ENCODE measurements at places on chromosomes 7 and 10.

DNA sequence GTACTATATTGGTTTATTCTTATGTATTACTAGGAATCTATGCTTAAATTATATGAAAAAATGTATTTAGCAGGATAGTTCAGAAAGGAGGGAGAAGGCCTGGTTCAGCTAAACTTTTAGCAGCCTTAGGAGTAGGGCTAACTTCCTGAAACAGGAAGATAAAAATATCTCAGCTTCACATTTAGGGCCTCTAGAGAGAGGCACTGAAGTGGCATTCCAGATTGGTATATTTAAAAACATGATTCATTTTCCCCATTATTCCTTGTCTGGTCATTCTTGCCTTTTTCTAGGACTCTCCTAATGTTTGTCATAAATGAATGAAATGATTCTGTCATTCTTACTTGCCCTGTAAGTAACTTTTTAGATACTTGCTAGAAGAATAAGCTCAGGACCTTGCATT, 63.0 kb upstream of the CYP26C1 start:
- no peak for DNase-seq

DNA sequence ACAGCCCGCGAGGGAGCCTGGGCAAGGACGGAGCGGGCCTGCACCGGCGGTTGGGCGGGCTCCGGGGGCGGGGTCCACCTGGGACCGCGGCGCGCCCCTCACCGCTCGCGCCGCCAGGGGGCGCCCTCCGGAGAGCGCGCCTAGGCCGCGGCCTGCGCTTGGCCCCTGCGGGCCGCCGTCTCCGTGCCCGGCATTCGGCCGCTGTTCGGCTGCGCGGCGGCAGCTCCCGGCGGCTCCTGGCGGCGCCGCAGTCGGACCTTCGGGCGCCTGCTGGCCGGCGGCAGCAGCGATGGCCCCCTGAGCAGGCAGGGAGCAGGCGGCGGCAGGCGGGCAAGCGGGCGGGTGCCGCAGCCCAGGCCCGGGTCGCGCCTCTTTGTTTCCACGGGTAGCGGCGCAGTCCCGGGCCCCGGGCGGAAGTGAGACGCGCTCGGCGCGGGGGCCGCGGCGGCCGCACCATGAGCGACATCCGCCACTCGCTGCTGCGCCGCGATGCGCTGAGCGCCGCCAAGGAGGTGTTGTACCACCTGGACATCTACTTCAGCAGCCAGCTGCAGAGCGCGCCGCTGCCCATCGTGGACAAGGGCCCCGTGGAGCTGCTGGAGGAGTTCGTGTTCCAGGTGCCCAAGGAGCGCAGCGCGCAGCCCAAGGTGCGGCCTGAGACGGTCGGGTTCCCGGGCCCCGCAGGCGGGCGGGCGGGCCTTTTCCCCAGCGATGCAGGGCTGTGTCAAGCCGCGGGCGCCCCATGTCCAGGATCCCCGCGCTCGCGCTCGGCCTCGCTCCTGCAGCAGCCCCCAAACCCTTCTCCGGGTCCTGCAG, at the start of gene INTS15:
Gene INTS15, plus strand, starts transcription at position 193 of the 816 bp plus-strand sequence. Its CDS starts 263 bp downstream, at position 456.
- no peak for DNase-seq

DNA sequence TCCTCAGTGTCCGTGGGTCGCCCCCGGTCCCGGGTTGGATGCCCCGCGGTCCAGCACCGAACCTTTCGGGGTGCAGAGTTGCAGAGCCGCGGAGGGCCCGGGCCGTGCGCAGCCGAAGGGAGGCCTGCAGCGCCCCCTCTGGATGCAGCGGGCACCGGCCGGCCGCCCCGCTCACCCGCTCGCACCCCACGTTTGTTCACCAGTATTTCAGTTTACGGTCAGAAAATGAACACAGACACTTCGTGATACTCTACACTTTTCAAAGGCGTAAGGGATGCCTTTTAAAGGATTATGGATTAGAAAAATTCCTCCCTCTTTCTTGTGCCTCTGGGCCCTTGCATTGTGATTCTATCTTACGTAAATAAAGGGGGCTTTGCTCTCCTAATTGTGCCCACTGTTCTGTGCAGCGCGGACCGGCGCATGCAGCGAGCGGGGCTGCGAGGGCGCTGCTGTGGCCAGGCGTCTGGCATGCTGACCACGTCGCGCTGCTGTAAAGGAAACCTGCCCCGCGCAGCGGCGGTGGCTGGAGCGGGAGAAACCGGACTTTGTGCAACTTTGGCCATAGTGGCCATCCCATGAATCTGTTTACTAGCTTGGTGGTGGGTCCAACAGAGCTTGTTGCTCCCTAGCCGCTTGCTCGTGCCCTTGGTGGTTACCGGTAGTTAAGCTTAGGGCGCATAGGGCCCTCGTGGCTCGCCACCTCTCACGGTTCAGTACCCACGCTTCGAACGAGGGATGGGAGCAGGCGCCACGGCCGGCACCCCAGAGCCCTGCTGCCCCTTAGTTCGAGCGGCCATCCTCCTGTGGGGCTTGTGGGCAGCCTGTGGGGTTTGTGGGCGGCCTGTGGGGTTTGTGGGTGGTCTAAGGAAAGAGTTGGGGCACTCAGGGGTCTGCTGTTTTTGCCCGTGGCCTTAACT, 739 bp upstream of the MEST start:
- DNase-seq = no peak

DNA sequence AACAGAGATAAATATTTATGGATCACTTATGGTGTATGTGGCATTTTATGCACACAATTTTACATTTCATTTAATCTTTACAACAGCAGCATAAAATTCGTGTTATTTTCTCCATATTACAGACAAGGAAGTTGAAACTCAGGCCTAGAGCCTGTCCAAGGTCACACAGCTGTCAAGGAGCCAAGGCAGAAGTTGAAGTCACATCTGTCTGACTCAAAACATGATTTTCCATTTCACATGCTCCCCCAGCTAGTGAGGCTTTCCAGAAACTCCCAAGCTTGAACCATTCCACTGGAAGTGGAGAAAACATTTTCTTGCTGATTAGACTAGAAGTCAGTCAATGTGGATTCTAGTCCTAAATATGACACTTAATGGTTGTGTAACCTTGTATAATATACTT, 110.5 kb downstream of the HECTD2 start:
- DNase-seq = no peak

GRCh38 chr7:96181174-96181573, 140.7 kb downstream of the SLC25A13 start:
- DNase-seq = no peak

GRCh38 chr7:151244841-151245346, 3.6 kb downstream of the SMARCD3 start:
- DNase-seq = no peak

- no peak for DNase-seq
Observed at GRCh38 chr10:122053314-122053713, 64.4 kb downstream of the TACC2 start.

DNA sequence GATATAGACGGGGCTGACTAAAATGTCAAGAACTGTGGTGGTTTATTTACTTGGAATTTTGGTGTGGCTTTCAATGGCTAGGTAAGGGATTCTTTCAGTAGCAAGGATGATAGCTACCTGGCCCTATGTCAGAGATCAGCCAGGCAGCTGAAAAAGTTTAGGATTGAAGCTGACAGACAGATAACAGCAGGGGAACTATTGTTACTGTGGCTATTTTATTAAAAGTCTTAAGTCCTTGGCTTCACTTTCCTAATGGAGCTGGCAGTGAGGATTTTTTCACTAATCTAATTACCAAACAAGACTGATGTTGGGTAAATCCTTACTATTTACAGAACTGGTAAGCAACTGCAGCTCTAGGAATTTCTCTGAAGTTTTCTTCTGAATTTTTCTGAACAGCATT, 72.4 kb upstream of the ANLN start:
- no peak for DNase-seq

DNA sequence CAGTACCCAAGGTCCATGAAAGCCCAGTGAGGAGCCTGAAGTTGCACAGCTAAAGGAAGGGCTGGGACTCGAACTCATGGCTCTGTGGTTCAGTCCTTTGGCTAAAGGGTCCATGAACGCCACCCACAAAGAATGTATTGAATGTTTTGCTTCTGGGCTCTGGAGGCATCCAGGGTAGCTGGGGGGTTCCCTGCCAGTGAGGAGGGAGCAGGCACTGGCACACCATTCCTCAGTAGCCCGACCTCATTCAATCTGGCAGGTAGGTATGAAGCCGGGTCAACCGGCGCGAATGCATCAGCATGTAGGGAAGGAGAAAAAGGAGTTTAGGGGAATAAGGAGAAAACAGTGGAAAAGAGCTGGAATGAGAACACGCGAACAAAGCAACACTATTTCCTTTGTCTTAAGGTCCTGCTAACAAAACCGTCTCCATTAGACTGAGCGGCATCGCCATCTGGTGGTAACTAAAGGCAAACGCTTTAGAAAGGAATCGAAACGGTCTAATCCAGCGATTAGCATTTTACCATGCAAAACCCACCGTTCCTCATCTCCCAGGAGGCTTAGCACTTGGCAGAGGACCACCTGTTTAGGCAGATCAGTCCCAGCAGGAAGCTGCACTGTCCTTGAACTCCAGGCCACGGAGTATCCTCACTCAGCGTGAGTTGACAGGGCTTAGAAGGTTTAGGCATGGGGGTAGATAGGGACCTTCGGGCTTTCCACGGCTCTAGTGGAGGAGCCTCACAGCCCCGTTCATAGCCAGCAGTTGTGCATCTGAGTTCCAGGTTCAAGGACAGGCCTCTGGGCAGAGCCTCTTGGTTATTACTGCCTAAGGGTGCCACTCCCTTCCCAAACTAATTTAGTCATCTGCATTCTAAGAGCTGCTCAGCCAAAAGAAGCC, 122.8 kb downstream of the UBE2H start:
- DNase-seq = peak; percentile 42

GRCh38 chr10:131099028-131099726, 212.3 kb downstream of the TCERG1L start:
- no peak for DNase-seq

- DNase-seq = no peak
Observed at GRCh38 chr10:22453320-22453719, 108.0 kb downstream of the SPAG6 start.

DNA sequence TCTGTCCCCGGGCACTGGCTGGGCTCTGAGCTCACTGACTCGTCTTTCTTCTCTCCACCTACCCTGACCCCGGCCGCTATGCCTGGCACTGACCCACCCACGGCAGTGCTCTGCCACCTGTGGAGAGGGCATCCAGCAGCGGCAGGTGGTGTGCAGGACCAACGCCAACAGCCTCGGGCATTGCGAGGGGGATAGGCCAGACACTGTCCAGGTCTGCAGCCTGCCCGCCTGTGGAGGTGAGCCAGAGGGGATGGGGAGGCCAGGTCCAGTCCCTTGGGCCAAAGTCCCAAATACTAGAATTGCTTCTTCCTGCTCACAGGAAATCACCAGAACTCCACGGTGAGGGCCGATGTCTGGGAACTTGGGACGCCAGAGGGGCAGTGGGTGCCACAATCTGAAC, 27.3 kb downstream of the TBATA start:
- DNase-seq = no peak

DNA sequence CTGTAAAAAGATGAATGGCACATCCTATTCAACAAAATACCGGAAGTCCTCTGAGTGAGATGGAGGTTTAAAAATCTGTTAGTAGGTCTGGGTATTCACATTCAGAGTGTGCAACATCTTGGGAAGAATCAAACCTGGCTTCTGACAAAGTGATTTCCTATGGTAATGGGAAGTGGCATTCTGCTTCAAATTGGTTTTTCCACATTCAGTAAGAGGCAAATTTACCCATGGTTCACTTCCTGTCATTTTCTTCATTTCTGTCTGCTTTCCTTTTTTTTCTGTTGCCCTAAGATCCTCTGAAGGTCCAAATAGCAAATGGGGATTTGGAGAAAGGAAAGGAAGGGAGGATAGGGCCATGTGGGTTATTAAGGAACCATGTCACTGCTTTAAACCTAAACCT, 218.3 kb downstream of the DOCK4 start:
- no peak for DNase-seq

GRCh38 chr10:114499630-114500190, 95.4 kb upstream of the AFAP1L2 start:
- DNase-seq = no peak

GRCh38 chr7:77537778-77538280, 734 bp downstream of the PTPN12 start:
- DNase-seq = no peak

GRCh38 chr7:24980534-24981170, 674 bp upstream of the OSBPL3 start:
- DNase-seq = no peak

- DNase-seq = no peak
Observed at GRCh38 chr7:11232462-11232861, 258.8 kb downstream of the PHF14 start.

GRCh38 chr7:134936893-134937510, 49.3 kb upstream of the AGBL3 start:
- DNase-seq = no peak

DNA sequence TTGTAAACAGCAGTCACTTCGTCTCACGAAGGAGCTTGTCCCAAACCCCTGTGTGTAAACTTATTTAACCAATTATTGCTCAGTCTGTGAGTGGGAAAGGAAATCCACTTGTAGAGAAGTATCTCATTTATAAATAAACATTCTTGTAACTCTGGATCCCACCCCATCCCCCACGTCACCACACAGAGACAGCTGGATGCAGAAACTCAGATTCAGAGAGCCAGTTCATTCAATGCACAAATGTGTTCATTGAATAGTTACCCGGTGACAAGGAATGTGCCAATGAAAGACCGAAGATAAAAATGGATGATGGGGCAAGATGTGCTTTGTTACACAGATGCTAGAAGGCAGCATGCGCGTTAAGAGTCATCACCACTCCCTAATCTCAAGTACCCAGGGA, 8.3 kb upstream of the OCM start:
- no peak for DNase-seq

DNA sequence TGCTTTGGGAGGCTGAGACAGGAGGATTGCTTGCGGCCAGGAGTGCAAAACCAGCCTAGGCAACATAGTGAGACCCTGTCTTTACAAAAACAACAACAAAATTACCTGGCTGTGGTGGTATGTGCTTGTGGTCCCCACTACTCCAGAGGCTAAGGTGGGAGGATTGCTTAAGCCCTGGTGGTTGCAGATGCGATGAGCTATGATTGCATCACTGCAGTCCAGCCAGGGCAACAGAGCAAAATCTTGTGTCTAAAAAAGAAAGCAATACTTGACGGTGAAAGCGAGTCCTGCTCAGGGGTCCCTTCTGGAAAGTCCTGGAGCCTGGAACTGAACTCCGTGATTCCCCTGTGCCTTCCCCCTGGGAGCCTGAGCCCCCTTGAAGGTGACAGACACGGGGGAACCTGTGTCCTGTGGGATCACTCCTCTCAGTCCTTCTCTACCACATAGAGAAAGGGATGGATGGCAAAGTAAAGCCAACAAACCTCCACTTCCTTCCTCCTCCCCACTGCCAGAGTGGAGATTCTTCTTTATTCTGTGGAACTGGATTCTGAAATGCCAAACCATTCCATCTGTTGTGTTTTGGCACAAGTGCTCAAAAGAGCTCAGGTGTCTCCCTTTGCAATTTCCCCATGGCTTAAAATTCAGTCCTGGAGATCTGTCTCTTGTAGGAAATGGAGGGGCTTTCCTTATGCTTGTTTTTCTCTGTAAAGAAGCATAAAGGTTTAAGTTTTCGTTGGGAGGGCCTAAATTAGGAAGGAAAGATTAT, 50.6 kb downstream of the KIAA1217 start:
- DNase-seq = no peak

GRCh38 chr7:148535217-148535616, 55.3 kb upstream of the C7orf33 start:
- no peak for DNase-seq

DNA sequence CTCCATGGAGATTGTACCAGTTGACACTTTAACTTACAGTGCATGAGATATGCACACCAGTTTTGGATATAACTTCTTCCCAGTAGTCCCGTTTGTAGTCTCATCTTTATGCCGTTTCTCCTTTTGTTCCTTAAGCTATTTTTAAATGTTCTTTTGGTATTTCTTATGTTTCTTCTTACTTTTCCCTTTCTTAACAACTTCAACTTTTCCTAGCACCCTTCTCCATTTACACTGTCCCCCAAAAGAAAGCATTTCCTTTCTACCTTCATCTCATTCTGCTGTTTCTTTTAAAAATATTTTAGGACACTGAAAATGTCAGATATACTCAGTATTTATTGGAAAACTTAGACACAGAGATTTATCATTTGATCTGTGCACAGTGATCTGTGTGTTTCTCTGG, 1.5 kb downstream of the PSMC2 start:
- no peak for DNase-seq
